ENCODE measurements at places on chromosomes 7 and 10.

DNA sequence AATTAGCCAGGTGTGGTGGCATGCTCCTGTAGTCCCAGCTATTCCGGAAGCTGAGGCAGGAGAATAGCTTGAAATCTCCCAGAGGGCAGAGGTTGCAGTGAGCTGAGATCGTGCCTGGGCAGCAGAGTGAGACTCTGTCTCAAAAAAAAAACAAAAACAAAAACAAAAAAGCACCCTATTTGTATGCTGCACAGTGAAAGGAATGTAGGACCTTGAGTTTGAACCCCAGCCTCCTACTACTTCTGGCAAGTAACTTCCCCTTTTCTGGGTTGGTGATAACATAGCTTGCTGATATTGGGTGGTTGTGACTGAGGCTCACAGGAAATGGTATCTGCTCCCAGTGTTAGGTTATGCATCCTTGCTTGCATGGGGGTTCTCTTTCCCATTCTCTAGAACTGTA, 205.3 kb downstream of the BUB3 start:
- DNase-seq: no peak

DNA sequence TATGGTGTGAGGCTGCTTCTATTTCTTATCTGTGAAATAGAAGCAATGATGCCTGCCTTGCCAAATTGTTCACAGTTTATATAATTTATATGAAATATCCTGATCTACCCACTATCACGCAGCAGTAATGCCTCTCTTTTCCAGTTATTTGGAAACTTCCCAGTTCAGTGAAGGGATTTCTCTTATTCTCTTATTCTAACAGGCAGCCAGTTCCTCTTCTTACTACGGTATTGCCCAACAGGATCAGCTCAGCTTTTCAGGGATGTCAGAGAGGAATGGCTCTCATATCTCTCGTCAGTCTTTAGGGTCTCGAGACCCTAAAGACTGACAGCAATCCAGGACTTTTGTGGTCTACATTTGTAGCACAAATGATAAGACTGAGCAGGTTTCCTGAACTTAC, 215.6 kb downstream of the CREB5 start:
- DNase-seq: no peak

DNA sequence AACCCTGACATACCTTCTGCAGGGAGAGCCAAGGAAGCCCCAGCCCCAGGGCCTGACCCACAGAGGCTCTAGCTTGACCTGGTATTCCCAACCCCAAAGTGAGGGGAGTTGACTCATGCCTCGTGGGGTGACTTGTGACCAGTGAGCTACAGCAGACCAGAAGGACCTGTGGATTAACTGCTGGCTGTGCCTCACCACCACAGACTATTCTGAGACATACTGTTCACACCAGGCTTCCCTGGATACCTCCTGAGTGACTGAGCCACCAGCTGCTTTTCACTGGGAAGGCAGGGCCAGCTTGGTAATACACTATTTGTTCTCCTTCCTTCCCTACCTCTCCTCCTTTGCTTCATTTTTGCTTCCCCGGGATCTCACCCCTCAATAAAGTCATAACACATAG, 7.3 kb downstream of the PLXNA4 start:
- DNase-seq: no peak

DNA sequence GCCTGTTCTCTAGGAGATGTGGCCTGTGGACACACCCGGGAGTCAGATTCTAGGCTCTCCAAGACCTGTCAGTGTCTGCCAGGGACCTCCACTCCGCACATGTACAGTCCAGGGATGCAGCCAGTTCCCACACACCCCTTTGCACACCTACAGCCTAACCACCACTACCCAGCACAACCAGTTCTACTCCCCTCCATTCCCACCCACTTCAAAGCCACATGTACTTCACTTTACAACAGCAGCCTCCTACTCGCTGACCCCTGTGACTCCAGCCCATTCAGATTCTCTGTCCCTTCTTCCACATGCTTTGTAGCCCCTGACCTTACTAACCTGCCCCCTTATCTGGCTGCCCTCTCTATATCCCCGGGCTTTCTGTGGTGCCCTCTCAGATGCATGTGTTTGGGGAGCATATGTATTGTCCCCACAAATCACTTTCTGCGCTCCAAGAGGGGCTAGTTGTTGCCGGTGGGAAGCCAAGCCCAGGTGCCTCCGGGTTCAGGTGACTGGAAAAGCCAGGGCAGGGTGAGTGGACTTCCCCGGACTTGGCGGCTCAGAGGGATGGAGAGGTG, 7.2 kb downstream of the LBX1 start:
- no peak for DNase-seq

DNA sequence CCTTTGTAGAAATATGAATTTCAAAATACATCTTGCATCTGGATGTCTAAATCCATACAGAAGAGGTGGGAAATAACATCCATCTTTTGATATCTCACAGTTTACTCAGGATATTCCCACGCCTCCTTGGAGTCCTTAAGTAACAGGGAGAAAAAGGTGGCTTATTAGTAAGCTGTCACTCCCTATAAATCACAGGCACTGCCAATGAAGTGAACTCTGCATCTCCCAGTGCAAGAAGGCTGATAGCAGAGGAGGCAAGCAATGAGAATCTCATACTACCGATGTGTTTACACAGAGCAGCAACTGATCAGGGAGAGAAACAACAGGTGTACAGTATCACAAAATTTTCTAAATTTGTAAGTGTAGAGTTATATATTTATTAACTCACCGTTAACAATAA, 551.8 kb downstream of the NXPH1 start:
- no peak for DNase-seq

- no peak for DNase-seq
Measured at GRCh38 chr7:67564959-67565358, 568.3 kb downstream of the TYW1 start.

DNA sequence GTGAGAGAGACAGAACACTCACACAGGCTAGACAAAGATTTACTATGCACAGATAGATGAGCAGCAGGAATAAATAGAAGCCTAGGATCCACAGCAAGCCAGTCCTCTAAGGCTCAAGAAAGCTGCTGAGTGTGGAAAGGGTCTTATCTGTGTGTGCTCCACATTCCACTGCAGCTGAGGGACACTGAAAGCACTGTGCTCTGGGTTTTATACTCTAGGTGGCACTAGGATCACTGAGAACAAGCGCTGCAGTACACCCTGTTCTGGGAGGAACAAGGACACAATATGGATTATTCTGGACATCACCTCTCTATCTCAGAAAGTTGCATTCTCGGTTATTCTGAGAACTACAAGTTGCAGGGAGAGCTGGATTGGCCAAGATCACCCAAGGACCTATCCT, 4.9 kb upstream of the KLHL7 start:
- no peak for DNase-seq

- no peak for DNase-seq
Measured at GRCh38 chr7:92740700-92741126, 95.7 kb downstream of the CDK6 start.

Measured in stimulated activated CD8-positive, alpha-beta memory T cell treated with anti-CD3 and anti-CD28 coated beads, Interleukin-4, amount 100 ng/mL, for 24 hours (primary cell).